ENCODE measurements at places on chromosomes 13 and 19.

- no peak for DNase-seq
Measured at GRCh38 chr19:4185413-4186086, 3.1 kb downstream of the ANKRD24 start.

DNA sequence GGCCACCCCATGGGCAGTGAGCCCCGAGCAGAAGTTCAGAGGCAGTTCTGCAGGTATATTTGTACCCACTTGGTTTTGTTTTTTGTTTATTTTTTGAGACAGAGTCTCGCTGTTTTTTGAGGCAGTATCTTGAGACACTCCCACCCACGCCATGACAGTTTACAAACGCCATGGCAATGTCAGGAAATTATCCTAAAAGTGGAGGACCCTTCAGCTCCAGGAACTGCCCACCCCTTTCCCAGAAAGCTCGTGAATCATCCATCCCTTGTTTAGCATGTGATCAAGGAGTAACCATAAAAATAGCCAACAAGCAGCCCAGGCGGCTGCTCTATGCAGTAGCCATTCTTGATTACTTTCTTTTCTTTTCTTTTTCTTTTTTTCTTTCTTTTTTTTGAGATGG is 41.0 kb downstream of the CELF5 start:
- DNase-seq = no peak

DNA sequence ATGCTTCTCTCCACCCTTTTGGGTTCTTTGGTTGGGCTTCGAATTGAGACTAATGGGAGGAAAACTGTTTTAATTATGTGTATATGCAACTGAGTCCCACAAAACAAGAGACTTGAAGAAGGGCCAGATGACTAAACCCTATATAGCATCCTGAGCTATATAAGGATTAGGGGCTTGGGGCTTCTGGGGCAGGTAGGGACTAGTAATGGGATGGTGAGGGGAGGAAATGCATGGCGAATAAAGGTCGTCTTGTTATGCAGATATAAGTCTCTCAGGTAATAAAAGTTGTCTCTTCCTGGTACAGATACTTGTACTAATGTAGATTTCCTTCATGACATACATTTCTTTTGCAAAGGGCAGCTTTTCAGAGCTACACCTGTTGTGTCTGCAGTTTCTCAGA is 2.8 kb upstream of the SLC7A9 start:
- DNase-seq = no peak

GRCh38 chr13:39836038-39836437 is 180.6 kb downstream of the COG6 start:
- no peak for DNase-seq

GRCh38 chr19:55080121-55080967 is 4.7 kb downstream of the EPS8L1 start:
- DNase-seq = peak; percentile 70

GRCh38 chr13:111411919-111412650 is 91.6 kb downstream of the TEX29 start:
- no peak for DNase-seq

GRCh38 chr13:81012031-81012430 is 671.1 kb upstream of the SPRY2 start:
- no peak for DNase-seq

DNA sequence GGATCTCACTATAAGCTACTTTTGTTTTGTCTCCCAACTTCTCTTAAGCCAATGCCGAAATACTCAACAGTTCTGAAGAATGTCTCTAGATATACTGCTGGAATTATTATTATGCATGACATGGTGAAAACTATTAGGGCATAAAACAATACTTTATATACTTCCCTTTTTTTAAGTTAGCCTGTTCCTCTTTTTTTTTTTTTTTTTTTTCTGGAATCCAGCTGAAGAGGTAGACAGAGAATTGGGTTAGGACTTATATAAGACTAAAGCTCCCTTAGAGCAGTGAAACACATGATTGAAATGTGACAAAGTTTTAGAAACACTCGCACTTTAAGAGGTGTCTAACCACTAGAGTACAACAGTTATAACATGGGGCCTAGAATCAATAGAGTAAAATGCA is 850.9 kb upstream of the PCDH9 start:
- no peak for DNase-seq

GRCh38 chr13:109113427-109113826 is 484.0 kb downstream of the MYO16 start:
- DNase-seq = no peak

DNA sequence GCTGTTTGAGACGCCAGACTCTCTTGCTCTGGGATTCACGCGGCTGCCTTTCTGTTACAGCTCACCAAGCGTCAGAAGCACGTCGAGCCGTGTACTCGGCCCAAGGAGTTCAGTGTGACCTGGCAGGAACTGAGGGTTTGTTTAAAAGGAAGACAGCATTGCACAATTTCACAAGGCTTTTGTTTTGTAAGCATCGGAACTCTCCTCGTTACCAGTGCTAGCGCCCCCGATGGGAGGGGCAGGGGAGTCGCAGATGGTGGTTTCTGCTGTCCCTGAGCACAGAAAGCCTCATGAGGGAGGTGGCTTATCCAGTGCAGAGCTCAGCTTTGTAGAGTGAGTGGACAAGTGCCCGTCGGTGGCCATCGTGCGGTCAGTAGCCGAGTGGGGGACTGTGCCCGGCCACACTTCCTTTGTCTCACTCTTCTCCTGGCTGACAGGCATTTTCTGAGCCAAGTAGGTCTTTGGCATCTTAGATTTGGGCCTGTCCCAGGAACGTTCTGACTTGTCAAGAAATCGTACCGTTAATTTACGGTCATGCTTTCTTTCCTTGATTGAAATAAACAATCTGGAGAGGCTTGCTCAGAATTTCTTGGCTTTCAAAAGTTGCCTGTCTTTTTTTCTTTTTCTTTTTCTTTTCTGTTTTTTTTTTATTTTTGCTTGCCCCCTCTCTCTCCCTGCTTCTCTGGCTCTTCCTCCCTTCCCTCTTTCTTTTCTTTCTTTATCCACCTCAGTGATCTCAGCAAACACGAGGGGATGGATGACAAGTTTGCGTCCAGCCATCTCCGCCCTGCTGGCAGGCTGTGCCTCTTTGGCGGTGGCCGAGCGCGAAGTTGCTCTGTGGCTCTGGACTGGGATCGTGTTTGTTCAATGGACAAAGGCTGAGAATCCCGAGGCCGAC is 7.7 kb downstream of the KDM4B start:
- DNase-seq = peak; percentile 25

- no peak for DNase-seq
Measured at GRCh38 chr13:110047496-110047895, 259.5 kb downstream of the COL4A1 start.

DNA sequence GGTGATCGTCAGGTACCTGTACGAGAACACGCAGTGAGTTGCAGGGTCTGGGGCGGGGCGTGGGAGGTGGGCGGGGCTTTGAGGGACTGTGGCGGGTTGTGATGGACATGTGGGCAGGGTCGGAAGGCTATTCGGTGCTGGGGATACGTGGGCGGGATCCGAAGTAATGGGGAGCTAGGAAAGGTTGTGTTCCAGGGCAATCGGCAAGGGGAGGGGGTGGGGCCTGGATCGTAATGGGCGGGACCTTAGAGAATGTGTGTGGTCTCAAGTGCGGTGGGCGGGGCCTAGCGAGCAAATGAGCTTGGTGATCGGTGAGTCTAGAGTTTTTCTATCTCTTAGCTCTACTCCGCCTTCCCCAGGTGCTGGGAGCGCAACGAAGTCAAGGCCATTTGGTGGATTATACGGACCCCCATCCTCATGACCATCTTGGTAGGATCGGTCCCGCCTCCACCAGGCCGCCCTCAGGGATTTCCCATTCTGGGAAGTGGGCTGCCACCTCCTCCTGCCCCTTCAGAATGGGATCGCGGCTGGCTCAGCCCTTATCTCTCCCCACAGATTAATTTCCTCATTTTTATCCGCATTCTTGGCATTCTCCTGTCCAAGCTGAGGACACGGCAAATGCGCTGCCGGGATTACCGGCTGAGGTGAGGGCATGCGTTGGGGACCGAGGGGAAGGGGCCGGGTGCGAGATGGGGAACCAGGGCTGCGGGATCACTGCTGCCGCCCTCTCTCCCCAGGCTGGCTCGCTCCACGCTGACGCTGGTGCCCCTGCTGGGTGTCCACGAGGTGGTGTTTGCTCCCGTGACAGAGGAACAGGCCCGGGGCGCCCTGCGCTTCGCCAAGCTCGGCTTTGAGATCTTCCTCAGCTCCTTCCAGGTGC is 9.6 kb downstream of the GIPR start:
- DNase-seq = peak; percentile 87

DNA sequence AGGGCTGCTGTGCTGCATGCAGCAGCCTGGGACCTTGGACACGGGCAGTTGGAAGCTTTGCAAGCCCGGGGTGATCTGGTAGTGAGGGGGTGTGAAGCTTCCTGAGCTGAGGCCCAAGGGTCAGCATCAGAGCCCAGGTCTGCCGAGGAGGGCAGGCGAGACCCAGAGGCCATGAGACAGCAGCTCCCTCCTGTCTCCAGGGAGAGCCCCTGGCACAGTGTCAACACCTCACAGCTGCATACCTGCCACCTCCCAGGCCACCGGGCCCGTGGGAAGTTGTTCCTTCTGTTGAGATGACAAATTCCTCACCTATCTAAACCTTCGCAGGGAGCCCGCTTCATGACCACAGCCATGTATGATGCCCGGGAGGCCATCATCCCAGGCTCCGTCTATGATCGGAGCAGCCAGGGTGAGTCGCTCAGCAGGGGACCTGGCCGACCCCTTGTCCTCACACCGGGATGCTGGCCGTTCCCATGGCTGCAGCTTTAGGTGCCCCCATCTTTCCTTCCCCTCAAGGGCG is 32.1 kb downstream of the CERS1 start:
- no peak for DNase-seq

- DNase-seq = no peak
Measured at GRCh38 chr13:74570046-74570445, 435.8 kb upstream of the KLF12 start.

DNA sequence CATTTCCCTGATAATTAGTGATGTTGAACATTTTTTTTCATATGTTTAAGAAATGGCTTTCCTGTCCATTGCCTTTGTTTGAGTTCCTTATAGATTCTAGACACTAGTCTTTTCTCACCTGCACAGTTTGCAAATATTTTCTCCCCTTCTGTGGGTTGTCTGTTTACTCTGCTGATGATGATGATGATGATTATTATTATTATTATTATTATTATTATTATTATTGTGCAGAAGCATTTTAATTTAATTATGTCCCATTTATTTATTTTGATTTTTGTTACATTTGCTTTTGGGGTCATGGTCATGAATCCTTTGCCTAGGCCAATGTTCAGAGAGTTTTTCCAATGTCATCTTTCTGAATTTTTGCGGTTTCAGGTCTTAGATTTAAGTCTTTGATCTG is 492.5 kb upstream of the TSHZ3 start:
- DNase-seq = no peak

GRCh38 chr13:37257706-37258105 is 152.2 kb upstream of the CSNK1A1L start:
- no peak for DNase-seq

DNA sequence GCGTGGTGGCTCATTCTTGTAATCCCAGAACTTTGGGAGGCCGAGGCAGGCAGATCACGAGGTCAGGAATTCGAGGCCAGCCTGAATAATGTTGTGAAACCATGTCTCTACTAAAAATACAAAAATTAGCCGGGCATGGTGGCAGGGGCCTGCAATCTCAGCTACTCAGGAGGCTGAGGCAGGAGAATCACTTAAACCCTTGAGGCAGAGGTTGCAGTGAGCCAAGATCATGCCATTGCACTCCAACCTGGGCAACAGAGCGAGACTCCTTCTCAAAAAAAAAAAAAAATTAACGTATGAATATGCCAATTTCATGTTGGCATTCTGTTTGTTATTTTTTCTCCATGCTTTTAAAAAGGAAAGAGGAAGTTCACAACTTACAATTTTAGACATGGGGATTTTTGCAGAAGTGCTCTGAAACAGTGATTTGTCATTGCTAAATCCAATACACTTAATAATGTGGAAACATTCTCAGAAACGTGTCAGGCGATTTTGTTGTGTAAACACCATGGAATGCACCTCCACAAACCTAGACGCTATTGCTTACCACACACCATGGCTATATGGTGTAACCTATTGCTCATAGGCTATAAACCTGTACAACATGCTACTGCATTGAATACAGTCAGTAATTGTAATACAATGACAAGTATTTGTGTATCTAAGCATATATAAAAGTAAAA is 115.9 kb upstream of the PCDH20 start:
- DNase-seq = no peak

DNA sequence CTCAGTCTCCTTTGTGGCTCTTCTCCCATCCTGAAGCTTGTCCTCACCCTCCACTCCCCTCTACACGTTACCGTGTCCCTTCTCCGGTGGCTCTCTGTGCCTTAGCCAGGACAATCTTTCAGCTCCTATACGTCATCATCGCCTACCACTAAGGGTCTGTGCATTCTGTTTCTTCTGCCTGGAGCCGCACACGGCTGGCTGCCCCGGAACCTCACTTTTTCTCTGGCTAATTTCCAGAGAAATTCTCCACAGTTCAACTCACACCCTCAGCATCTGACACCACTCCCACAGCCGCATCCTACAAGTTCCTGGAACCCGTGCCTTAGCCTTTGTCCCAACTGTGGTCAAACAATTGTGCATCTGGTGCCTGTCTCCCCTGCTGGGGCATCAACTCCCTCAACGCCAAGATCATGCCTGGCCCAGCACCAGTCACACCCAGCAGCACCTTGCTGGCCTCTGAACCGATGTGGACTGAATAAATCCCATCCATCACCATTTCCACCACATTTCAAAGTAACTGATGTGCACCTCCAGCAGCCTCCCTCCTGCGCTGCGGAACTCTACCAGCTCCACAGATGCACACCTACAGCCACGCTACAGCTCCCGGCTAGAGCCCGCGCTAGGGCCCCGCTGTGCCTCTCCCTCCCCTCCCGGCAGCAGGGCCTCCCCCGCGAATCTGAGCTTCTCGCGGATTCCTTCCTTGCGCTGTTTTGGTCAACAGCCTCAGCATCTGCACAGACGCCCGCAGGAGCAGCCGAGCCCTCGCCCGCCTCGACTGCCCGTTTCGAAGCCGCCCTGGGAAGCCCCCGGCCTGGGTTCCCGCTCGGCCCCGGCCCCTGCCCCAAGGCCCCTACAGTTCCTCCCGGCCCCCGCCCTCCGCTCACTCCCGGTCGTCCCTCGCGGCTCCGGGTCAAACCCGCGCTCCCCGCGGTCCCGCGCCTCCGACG is 689 bp downstream of the DCUN1D2 start:
- peak; percentile 32 for DNase-seq

GRCh38 chr19:5205381-5205780 is 135.2 kb downstream of the PTPRS start:
- DNase-seq = peak; percentile 6

- peak; percentile 94 for DNase-seq
Measured at GRCh38 chr19:45691516-45692186, at the start of gene SNRPD2. Gene SNRPD2 (minus strand): TSS chr19:45691953. CDS start chr19:45691888, 65 bp downstream.

GRCh38 chr13:80382576-80382975 is 41.6 kb upstream of the SPRY2 start:
- DNase-seq = no peak
